ENCODE measurements at places on chromosomes 2 and 18.

DNA sequence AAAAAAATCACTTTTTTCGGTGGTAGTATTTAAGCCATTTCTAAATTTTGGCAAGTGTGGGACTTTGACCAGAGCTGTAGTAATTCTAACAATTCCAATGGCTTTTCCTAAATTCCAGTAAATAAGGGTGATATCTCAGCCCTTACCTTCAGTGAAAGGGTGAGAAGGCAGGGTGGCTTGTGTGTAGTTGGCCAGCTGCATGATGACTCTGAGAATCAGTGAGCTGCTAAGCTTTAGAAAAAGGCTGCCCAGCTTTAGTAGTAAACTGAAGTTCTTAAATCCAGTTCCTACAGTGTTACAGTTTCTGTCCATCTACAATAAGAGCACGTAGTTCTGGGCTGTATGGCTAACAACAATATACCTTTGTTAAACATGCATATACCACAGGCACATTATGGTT lies 42.0 kb downstream of the OXER1 start:
- no peak for DNase-seq

DNA sequence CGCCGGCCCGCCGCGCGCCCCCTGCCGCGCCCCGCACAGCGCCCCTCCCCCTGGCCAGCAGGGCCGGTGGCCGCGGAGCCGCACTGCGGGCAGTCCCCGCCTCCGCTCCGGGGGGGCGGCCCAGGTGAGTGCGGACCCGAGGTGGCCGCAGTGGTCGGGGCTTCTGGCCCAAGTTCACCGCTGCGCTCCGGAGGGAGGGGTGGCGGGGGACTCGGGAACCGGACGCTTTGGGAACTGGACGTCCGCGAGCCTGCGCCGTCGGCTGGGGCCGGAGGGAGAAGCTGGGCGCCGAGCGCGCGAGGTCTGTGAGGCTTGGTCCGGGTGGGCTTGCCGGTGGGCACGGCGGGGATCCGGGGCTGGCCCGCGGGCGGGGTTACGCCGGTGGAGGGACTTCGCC lies 591 bp upstream of the LDLRAD4 start:
- DNase-seq: no peak

DNA sequence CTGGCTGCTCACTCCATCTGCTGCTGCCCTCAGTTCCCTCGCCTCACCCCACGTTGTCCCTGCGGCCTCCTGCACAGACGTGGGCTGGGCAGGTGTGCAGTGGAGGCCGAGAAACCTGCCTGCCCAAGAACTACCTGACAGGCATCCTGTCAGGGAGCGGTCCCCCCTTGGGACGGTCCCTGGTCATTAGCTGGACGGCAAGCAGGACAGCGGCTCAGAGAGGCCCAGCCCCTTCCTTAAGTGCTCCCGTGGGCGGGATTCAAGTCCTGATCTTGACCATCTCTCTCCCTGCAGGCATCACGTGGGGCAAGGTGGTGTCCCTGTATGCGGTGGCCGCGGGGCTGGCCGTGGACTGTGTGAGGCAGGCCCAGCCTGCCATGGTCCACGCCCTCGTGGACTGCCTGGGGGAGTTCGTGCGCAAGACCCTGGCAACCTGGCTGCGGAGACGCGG lies 11.3 kb downstream of the BOK start:
- no peak for DNase-seq

GRCh38 chr2:160325418-160325817 lies 125.3 kb upstream of the ITGB6 start:
- DNase-seq: no peak

GRCh38 chr2:69177785-69178636 lies 165.0 kb downstream of the ANTXR1 start:
- peak; percentile 19 for DNase-seq

GRCh38 chr2:46923041-46923528 lies 7.5 kb upstream of the MCFD2 start:
- DNase-seq: no peak

DNA sequence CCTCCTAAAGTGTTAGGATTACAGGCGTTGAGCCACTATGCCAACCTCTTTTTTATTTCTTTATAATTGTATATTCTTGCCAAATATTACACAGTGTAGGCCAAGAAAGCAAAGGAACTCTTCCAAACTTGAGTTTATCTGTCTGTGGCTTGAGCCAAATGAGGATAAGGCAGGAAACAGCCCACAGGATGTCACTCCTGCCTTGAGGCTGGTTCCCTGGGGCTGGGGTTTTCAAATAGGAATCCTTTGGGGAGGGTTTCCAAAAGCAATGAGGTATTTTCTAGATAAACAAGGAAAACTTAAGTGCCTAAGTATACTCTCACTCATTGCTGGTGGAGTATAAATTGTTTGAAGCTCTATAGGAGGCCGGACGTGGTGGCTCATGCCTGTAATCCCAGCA lies 56.4 kb downstream of the ADCY3 start:
- DNase-seq: no peak

- no peak for DNase-seq
These were observed 6.1 kb downstream of the ONECUT2 start for GRCh38 chr18:57441071-57441794.

GRCh38 chr2:229970406-229970805 lies 48.1 kb downstream of the FBXO36 start:
- DNase-seq: no peak

DNA sequence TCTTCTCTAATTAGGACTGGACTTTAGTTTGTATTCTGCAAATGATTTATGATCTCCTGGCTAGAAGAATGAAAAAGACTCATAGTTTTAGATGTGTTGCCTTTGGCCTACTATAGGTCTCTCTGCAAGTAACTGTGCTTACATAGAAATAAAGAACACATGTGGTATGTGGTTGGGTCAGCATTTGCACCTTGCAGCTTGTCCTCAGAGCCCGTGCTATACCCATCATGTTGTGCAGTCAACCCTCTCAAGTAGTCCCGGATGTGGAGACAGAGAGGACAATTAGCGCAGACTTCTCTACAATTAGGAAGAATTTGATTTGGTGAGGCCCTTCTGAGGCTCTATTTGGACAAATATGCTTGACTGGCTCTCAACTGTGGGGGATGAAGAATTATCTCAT lies 203.7 kb upstream of the ITGA4 start:
- DNase-seq: no peak

DNA sequence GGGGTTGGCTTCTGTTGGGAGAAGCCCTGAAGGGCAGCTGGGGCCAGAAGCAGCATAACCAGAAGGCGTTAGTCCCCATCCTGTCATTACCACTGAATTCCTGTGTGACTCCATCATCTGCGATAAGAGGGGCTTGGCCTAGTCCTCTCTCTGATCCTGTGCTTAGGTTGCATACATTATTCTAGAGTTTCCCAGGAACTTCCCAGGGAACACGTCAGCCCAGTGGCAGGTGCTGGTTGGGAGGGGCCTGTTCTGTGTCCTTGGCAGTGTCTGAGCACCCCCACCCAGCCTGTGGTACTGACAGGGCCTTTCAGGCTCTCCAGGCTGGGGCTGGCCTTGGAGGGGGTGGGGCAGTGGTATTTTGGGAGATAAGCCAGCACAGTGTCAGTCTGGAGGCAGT lies 4.5 kb upstream of the TOGARAM2 start:
- DNase-seq: no peak

- no peak for DNase-seq
These were observed 53.4 kb downstream of the SERPINB7 start for GRCh38 chr18:63828656-63829055.

DNA sequence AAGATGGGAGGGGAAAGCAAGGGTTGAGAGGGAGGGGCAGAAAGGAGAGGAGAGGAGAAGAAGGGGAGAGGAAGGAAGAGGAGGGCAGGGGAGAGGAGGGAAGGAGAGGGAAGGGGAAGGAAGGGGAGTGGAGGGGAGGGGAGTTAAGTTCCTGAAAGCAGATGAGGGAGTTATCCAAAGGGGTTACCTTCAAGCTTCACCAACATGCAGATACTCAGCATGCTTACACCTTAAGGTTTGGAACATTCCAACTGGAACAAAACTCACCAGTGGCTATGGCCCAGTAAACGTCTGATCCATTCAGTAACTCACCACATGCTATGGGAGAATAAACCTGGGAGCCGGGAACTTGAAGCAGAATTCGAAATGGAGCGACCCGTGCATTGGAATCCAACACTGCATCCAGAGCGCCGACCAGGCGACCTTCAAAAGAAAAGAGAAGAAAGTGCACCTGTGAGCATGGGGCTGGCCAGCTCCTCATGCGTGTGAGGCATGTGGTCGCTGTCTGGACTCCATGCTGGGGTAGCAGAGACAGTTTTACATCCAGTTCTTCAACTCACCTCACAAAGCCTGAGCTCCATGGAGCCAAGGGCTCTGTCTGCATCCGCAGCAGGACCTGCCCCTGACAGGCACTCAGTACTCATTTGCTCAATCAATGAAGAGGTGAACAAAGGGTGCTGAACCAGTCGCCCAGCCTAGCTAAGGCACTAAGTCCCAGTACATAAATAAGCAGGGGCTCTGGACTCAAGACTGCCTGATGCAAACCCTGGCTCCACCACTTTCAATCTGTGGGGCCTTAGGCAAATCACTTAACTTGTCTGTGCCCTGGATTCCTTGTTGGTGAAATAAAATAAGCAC lies 61.0 kb downstream of the TBC1D8 start:
- no peak for DNase-seq

DNA sequence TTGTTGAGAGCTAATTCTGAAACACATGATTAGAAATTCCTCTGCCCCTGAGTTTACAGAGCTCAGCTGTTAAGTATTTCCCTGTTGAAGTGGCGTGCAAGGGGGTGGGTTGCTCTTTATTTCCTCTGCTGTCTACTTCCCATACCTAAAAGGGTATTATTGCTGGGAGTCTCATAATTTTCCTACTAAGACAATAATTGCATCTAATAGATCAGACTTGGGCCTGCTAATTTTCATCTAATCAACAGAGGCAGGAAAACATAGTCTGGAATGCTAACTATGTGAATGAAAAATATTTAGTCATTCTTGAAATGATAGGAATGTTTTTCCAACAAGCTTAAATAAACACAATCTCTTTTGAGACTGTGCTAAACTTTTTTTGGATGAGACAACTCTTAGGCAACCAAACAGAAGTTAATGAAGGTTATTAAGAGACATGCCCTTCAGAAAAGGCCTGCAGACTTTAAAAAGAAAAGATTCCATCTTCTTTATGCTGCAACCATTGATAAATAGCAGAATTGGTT lies 111.4 kb downstream of the FEZ2 start:
- peak; percentile 1 for DNase-seq

GRCh38 chr2:189258616-189259365 lies 79.2 kb upstream of the COL5A2 start:
- no peak for DNase-seq

DNA sequence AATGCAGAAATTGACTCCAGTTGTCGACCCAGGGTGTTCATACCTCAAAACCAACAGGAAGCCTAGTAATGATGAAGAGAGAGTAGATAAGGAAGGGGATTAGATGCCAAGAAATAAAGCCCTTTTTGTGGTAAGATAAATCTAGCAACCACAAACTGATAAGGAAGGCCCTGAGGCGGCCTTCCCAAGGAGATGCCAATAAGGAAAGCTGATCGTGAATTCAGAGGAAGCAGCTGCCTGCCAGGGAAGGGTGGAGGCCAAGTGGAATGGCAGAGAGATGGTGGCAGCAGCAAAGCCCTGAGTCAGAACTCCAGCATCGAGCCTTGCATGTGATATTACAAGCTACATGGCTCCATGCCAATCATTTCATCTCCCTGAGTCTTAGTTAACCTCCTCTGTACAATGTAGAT lies 126.3 kb downstream of the IRS1 start:
- no peak for DNase-seq

All from NCI-H1048 (cell line).